ENCODE measurements at places on chromosomes 7 and 10.

DNA sequence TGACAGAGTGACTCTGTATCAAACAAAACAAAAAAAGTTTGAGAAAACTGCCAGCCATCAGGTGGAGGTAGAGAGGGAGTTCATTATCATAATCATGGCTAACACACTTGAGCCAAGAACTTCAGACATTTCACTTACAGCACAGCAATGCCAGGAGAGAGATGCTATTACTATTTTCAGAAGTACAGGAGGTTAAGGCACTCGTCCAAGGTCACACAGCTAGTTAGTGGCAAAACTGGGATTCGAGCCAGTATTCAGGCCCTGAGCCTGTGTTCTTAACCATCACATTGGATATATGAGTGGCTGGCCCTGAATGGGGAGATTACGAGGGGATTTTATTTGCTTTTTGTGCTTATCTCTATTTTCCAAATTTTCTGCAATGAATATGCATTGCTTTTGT lies 24.8 kb upstream of the UNC5B start:
- DNase-seq = no peak

GRCh38 chr7:127404286-127405072 lies 12.0 kb upstream of the ZNF800 start:
- no peak for DNase-seq

DNA sequence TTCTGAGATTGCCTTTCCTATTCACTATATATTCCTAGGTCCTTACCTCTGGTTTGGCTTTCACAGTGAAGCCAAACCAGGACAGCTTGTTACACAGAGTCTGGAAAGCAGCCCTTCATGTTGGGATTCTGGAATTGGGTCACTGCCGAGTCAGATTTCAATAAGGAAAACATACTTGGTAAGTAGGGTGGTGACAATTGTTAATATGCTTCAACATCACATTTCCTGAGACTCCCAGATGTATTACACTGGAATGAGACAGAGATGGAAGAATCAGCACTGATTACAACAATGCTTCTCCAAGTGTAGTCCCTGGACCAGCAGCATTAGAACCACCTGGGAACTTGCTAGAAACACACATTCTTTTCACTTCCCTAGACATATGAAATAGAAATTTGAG lies 268.9 kb upstream of the SEMA3C start:
- DNase-seq = no peak

DNA sequence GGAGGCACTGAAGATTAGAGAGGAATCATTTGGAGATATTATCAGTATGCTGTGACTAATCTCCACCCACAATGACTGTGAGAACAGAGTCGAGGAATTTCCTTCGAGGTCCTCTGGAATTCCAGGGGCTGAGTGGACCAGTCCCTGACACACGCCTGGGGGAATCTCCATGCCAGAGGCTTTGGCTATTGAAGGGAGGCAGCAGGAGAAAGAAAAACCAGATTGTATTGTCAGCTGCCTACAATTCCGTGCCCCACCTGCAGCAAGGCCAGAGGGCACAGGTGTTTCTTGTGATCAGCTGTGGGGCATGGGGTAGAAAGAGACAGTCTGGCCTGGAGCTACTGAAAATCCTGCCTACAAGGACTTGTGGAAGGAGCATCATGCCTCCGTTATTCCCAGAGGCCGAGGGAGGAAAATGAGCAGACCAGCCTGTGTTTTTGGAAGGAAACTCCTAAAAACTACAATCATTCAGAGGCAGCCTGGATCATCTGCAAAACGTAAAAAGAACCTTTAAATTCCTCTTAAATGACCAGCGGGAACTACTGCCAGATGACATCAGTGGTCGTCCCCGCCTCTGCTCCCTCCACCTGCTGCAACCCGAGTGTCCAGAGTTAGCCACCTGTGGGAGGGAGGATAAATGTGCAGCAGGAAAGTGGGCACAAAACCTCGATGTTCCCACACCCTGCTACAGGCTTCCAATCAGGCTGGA lies 25.4 kb upstream of the ANK3 start:
- DNase-seq = no peak

- DNase-seq = no peak
Observed at GRCh38 chr10:116769791-116770190, 27.4 kb upstream of the HSPA12A start.

DNA sequence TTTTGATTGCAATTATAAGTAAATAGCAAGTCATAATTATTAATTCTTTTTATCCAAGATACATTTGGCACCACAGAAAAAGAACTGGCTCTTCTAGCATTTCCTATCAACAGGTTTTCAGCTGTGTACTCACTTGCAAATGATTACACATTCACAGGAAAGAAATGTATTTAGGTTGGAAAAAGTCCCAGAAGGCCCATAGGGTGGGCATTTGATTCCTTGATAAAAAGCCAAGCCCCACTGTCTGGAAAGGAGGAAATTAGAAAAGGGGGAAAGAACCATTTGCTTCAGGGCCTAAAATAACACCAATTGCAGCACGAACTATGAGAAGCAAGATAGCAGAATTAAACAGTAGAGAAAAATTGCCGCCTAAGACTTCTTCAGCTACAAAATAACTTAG lies 80.8 kb upstream of the COL1A2 start:
- no peak for DNase-seq

GRCh38 chr7:497346-497745 lies 22.3 kb downstream of the PDGFA start:
- no peak for DNase-seq

GRCh38 chr7:16978358-16979244 lies 96.8 kb upstream of the AGR3 start:
- no peak for DNase-seq

GRCh38 chr10:59524348-59524747 lies 162.0 kb upstream of the FAM13C start:
- no peak for DNase-seq

DNA sequence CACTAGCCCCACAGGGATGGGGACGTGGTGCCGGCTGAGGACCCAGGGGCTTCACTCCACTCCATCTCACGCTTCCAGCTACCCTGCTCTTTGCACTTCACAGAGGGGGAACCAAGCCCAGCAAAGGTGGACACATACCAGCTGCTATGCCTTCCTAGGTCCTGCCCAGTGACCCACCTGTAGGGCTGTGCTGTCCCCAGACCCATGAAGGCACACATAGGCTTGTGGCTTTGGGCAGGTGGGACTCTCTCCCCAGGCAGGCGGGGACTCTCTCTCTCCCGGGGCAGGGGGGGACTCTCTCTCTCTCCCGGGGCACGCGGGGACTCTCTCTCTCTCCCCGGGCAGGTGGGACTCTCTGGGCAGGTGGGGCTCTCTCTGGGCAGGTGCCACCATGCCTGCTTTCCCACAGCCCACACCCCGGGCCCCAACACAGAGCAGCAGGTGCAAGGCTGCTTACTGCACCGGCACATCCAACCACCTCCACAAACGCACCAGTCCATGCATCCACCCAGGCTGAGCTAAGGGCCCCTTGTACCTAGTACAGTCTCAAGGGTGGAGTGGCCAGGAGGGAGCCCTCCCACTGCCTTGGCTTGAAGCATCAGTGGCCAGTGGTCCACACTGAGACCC lies 13.8 kb upstream of the GPR146 start:
- no peak for DNase-seq

- no peak for DNase-seq
Observed at GRCh38 chr7:9603291-9603690, 1169.9 kb downstream of the NXPH1 start.

- DNase-seq = no peak
Observed at GRCh38 chr10:132245056-132245455, 58.3 kb downstream of the DPYSL4 start.
